M059J (cell line): ENCODE measurements at places on chromosomes 2 and 18. TPM values are rescaled to one million over a fixed set of nuclear protein-coding genes. Genes with fewer than 3 reads are reported as not detected.

The GAL3ST2 gene
- not detected in 2 replicates for total RNA-seq

The DNMT3A gene
- 2.2 and 3.9 TPM in 2 replicates for total RNA-seq

The MC2R gene
- not detected in 2 replicates for total RNA-seq

The SNORC gene
- 0.52 and 0.71 TPM in 2 replicates for total RNA-seq

The ANKRD36B gene
- 1.4 and 4.8 TPM in 2 replicates for total RNA-seq

The GCKR gene
- total RNA-seq = not detected in 2 replicates

The MAPRE2 gene
- 42.9 and 57.5 TPM in 2 replicates for total RNA-seq
